ENCODE measurements at places on chromosomes 4 and X. TPM values are rescaled to one million over a fixed set of nuclear protein-coding genes. Genes with fewer than 3 reads are reported as not detected.

GRCh38 chr4:112560084-112560483, 44.1 kb upstream of the NEUROG2 start:
- DNase-seq: no peak

DNA sequence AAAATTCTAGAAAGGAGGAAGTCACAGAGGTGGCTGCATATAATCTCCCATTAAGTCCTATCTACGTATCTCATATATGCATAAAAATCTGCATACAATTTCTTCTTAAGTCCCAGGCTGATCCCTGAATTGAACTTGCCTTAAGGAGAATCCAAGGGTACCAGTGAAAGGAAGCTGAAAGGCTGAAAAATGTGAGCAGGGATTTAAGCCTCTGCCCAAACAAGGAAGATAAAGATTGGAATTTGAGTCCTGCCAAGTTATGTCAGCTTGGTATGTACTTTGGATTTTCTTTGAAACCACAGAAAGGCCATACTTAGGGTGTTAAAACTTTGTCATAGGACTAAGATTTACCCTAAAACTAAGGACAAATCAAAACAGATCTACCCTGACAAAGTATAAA, 26.5 kb upstream of the GEMIN8 start:
- no peak for DNase-seq

GRCh38 chr4:6618386-6619115, 21.9 kb upstream of the MRFAP1 start:
- no peak for DNase-seq

GRCh38 chrX:68953331-68953730, 124.5 kb downstream of the EFNB1 start:
- DNase-seq: no peak

GRCh38 chrX:40504801-40505605, 75.8 kb upstream of the ATP6AP2 start:
- DNase-seq: no peak

- DNase-seq: no peak
Observed at GRCh38 chr4:22072726-22073125, 124.2 kb upstream of the KCNIP4 start.

GRCh38 chr4:117400039-117400835, 314.9 kb upstream of the TRAM1L1 start:
- no peak for DNase-seq

DNA sequence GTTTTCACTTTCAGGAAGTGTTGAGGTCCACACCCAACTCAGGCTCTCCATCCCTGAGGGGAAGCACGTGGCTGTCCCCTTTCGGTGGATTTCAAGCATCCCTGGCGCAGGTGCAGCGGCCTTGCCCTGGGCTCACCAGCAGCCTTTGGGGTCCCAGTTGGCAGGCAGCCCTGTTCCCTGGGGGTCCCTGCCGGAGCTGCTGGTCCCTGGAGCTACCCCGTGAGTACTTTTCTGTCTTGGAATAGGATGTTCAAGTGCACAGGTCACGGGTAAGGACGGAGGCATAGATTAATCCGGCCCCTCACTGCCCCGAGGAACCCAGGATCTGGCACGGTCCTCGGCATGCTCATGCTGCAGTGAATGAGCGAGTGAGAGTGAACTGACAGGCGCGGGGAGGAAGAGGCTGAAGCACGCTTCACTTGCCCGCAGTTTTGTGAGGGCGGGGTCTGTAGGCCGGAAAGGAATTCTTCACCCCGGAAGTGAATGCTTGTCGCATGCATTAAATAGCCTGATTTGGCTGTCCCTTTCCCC, 117.2 kb upstream of the FAT1 start:
- no peak for DNase-seq

DNA sequence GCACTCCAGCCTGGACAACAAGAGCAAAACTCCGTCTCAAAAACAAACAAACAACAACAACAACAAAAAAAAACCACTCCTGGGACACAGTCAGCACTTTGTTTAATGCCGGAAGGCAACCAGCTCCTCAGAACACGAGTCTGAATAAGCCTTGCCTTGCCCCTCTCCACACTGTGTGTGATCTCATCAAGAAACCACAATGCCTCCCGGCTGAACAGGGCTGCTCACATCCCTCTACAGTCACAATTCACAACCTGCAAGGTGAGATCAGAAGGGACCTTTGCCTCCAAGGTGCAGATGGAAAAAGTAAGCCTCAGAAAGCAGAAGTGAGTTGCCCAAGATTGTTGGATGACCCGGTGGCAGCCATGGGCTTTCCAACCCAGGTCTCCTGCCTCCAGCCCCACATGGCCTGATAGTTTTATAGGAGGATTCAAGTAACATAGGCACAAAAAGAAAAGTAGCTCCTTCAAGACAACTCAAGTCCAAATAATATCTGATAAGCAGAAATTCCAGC, 80.8 kb downstream of the JAKMIP1 start:
- no peak for DNase-seq

DNA sequence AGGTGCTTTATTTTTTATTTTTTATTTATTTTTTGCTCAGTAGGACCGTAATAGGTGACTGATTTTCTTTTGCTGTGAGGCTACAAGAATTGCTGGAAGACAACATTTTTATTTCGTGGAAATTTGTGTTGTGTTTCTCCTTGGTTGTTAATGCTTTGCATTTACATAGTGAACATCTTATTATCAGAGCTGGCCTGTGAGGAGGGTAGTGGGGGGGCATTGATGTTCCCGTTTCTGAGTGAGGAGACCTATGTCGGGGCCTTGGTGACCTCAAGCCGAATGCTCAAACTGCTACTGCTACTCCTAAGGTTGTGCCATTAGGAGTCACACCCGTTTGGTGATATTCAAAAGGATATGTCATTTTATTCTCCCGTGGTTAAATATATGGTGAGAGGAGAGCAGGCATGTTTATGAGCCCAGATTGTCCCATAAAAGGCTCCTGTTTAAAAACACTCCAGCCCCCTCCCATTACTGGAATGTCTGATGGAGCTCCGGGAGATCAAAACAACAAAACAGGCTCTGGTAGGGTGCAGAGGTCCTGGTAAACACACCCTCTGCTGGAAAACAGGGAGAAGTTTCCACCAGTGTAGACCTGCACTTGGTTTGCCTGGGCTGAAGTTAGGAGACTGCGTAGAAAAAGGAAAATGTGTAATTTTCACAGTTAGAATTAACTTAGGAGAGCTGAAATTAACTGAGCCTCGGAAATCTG, 5.6 kb downstream of the PDGFRA start:
- DNase-seq: no peak

DNA sequence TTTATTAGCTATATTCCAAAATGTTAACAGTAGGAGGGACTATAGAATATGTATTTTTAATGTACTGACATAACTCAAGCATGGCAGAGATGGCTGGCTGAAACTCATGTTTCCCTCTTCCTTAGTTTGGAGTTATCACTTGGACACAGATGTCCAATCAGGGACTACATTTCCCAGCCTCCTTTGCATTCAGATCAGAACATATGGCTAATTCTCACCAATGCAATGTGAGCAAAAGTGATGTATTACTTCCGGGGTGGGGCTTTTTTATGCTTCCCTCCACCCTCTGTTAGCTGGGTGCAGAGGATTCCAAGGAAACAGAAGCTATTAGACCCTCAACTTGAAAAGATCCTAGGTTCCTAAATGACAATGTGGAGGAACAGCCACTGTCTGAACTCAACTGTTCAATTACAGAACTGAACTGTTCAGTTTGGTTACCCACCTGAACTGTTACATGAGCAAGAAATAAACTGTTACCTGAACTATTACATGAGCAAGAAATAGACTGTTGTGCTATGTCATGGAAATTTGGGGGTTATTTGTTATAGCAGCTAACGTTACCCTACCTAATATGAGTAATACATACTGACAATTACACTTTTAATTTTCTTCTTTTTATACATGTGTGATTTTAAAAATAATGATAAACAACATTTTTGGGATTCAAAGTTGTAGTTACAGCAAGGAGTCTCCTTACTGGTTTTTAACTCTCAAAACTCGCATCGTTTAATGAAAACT, 29.6 kb upstream of the ERVMER34-1 start:
- no peak for DNase-seq

GRCh38 chr4:142238589-142238988, 602.2 kb downstream of the IL15 start:
- DNase-seq: no peak

- DNase-seq: no peak
Observed at GRCh38 chr4:22551550-22551949, 35.7 kb upstream of the ADGRA3 start.

DNA sequence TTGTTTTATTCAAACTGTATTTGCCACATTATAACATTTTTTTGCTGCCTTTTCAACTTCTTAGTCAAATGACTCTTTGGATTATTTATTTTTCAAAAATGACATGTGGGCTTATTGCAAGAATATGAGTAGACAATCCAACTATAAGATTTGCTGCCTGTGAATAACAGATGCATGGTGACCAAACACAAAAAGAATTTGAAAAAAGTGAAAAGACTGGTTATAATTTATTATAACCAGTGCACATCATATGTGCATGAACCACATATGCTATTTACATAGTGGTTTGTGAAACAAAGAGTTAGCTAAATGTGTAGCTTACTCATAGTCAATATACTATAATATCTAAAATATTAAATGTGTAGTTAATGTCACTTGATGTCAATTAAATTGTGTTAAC, 2086.8 kb downstream of the ARAP2 start:
- no peak for DNase-seq

- DNase-seq: peak; percentile 73
Observed at GRCh38 chr4:141132709-141133145, 542 bp downstream of the RNF150 start.

GRCh38 chr4:161663844-161664243, 500.0 kb downstream of the FSTL5 start:
- DNase-seq: no peak

GRCh38 chrX:38798956-38799355, 2.3 kb upstream of the MID1IP1 start:
- no peak for DNase-seq

Gene ZNF711
- polyA plus RNA-seq: 35.3 TPM

Gene CLNK
- 0.31 TPM for polyA plus RNA-seq

Gene HMGN5
- 5.3 TPM for polyA plus RNA-seq

Gene YY2
- not detected for polyA plus RNA-seq

Gene DDX60
- 5.4 TPM for polyA plus RNA-seq

Gene LRAT
- 0.32 TPM for polyA plus RNA-seq

Gene PRRG1
- 15.9 TPM for polyA plus RNA-seq

Measured in muscle of arm (tissue), 14 donors.